Activated CD8-positive, alpha-beta T cell treated with anti-CD3 and anti-CD28 coated beads, Interleukin-2, amount 10 ng/mL, durations not matched to agents 7 days and 5 days (primary cell): ENCODE measurements at places on chromosomes 16 and 17.

- no peak for DNase-seq
Measured at GRCh38 chr17:50684612-50685333, 22.9 kb downstream of the ANKRD40 start.

- no peak for DNase-seq
Measured at GRCh38 chr17:14845591-14846281, 419.4 kb downstream of the PMP22 start.

DNA sequence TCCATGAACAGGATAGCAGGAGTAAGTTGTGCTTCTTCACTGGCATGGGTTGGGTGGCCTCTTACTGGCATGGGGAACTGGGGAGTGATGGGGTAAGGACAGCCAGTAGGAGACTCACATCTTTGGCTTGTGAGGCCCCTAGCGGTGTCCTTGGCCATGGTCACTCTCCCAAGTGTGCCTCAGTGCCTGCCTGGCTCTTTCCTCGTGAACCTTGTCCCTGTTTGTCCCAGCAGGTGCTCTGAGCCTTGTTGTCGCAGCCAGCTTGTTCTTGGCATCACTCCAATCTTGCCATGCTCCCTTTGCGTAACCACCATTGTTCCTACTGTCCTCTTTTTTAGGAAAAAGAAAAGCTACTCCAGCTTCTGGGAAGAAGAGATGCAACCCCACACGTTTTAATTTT, 53.6 kb upstream of the SDK2 start:
- DNase-seq = no peak

DNA sequence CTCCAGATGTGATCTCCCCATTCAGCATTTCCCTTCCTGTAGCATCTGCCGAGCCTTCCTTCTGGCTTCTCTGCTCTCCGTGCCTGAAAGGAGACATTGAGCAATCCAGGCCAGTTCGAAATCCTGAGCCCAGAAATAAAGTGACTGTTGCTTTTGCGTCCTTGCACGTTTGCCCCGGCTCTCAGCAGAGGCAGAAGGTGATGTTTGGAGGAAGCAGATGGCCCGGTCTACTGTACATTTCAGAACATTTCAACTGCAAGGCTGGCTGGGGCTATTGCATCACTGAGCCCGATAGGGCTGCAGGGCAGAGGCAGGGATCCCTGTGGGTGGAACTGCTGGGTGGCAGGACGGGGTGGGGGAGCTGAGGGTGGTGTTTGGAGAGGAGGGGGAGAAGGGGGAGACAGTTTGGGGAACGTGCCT, 29.4 kb downstream of the IRF8 start:
- DNase-seq = no peak
